Activated naive CD8-positive, alpha-beta T cell treated with anti-CD3 and anti-CD28 coated beads, Interleukin-2, amount 50 U/mL, for 24 hours (primary cell): ENCODE measurements at places on chromosomes 12 and 14.

DNA sequence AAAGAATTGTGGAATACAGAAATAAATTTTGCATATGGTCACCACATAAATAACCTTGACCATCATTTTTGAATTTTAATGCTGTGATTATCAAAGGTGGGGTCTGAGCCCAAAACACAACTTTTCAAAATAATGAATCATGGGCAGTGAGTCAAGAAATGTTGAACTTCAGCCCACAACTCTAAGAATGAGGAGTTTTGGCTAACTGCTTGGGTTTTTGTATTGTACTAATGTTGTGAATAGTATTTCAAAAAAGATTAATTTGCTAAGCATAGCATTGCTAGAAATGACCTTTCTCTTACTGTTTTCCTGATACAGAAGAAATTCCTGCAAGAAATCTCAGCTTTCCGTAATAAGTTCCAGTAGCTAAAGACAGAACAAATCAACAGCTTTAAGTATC is 24.4 kb upstream of the YARS2 start:
- DNase-seq = no peak

DNA sequence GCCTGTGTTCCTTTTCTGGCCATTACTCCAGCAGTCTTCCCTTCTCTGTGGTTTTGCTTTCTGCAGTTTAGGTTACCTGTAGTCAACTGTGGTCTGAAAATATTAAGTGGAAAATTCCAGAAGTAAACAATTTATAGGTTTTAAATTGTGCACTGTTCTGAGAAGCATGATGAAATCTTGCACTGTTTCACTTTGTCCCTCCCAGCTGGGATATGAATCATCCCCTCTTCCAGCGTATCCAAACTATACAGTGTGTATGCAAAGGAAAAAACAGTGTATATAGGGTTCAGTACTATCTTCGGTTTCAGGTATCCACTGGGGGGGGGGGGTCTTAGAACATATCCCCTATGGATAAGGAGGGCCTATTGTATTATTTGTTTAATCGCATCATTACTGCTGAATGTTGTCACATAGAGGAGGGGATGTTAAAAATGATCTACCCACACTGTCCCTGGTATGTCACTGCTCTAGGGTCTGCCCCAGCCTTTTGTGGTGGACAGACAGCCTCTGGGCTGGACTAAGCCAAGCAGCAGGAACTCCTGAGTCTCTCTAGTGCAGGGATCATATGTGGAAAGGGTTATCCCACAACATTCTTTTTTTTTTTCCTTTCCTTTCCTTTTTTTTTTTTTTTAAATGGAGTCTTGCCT is 109.1 kb upstream of the MAX start:
- no peak for DNase-seq

- no peak for DNase-seq
Observed at GRCh38 chr12:10562306-10562933, 51.0 kb downstream of the MAGOHB start.

GRCh38 chr12:54215989-54216796 is 27.4 kb upstream of the SMUG1 start:
- peak; percentile 62 for DNase-seq

GRCh38 chr12:103139876-103140275 is 182.4 kb downstream of the ASCL1 start:
- DNase-seq = no peak
